ENCODE measurements at places on chromosomes 4 and X. TPM values are rescaled to one million over a fixed set of nuclear protein-coding genes. Genes with fewer than 3 reads are reported as not detected.

GRCh38 chr4:118814891-118815290 is 21.0 kb downstream of the SEC24D start:
- no peaks in the 10 kb centered on the region for H3K36me3 ChIP-seq
- no peaks in the 10 kb centered on the region for H3K27me3 ChIP-seq
- H3K4me1 ChIP-seq: peaks cover 46% of the 10 kb centered on the region
- peak overlapping the region; percentile 74 for H3K4me3 ChIP-seq
- peak; percentile 54 for DNase-seq

- H3K27me3 ChIP-seq: no peaks in the 10 kb centered on the region
- no peak overlapping the region for H3K27ac ChIP-seq
- H3K4me3 ChIP-seq: no peak overlapping the region
- DNase-seq: no peak
- no peaks in the 10 kb centered on the region for H3K4me1 ChIP-seq
- no peaks in the 10 kb centered on the region for H3K36me3 ChIP-seq
Measured at GRCh38 chrX:7709845-7710244, 133.1 kb upstream of the VCX start.

DNA sequence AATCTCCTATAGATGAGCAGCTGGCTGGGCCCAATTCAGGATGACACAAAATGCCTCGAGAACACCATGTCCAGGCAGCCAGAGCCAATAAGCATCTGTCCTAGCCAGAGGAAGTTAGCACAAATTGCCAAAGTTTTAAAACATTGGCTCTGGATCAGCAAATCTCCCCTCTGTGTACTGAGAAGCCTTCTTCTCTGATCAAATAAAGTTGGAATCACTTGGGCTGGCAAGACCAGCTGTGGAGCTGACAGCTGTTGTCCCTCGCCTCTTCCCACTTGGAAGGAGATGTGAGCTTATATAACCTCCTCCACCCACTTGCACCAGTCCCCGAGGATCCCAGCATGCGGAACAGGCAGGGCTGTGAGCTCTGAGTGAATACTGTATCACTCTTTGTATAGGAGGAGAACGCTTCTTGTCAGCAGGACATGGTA is 183.9 kb downstream of the OPHN1 start:
- H3K4me3 ChIP-seq: no peak overlapping the region
- H3K4me1 ChIP-seq: peaks cover 5% of the 10 kb centered on the region
- DNase-seq: peak; percentile 19

Gene TNIP2
- 25.4 TPM for total RNA-seq

GRCh38 chr4:173169428-173170181 is 994 bp downstream of the GALNT7 start:
- peak; percentile 71 for DNase-seq
- H3K36me3 ChIP-seq: no peaks in the 10 kb centered on the region
- H3K27ac ChIP-seq: no peak overlapping the region
- peak overlapping the region; percentile 94 for H3K4me3 ChIP-seq

DNA sequence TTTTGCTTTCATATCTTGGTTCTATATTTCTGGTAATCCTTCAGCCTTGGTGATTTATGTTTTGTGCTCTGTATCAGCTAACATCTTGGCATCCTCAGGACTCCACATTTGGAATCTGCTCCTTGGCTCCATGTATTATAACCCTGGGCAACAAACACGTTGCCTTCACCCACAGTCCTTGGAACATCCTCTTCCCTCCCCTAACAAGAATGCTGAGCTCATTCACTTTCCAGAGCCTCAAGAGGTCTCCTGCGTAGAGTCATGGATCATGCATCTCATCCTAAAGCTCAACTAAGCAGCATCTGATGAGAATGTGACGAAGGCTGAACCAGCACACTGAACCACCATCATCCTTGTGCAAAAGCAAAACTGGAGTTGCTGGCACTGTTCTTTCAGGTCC is 60.5 kb upstream of the C1GALT1C1 start:
- no peaks in the 10 kb centered on the region for H3K4me1 ChIP-seq
- H3K36me3 ChIP-seq: no peaks in the 10 kb centered on the region
- no peak for DNase-seq
- no peak overlapping the region for H3K4me3 ChIP-seq
- no peak overlapping the region for H3K27ac ChIP-seq
- H3K27me3 ChIP-seq: no peaks in the 10 kb centered on the region

Gene NPY1R
- total RNA-seq: 0.54 TPM

- H3K4me3 ChIP-seq: no peak overlapping the region
- DNase-seq: no peak
- H3K27ac ChIP-seq: no peak overlapping the region
- H3K27me3 ChIP-seq: peaks cover 1% of the 10 kb centered on the region
- H3K36me3 ChIP-seq: no peaks in the 10 kb centered on the region
Measured at GRCh38 chr4:122045533-122045932, 93.7 kb upstream of the TRPC3 start.

GRCh38 chr4:56653461-56654237 is 27.4 kb downstream of the HOPX start:
- H3K27ac ChIP-seq: no peak overlapping the region
- peaks cover 9% of the 10 kb centered on the region for H3K27me3 ChIP-seq
- H3K36me3 ChIP-seq: peaks cover 6% of the 10 kb centered on the region
- peaks cover 7% of the 10 kb centered on the region for H3K4me1 ChIP-seq

DNA sequence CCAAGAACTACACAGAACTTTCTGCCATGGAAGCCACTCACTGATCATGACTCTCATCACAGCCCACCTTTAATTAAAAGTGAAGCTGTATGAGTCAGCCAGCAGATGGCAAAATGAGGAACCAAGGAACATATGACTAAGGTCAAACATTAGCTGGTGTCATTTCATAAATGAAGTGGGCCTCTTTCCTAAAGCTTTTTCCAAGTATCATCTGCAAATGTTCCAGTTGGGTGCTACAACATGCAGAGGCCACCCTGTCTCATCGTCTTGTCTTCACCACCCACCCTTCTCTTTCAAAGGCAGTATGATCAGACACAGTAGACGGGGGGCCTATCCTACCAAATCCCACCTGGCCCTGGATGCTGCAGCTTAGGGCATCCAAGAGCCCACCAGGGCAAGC is 9.2 kb upstream of the EOLA1 start:
- no peaks in the 10 kb centered on the region for H3K4me1 ChIP-seq
- no peaks in the 10 kb centered on the region for H3K36me3 ChIP-seq
- H3K27me3 ChIP-seq: no peaks in the 10 kb centered on the region
- H3K27ac ChIP-seq: no peak overlapping the region

GRCh38 chr4:71303850-71304249 is 35.0 kb upstream of the SLC4A4 start:
- H3K4me3 ChIP-seq: no peak overlapping the region
- no peak for DNase-seq
- no peaks in the 10 kb centered on the region for H3K36me3 ChIP-seq
- H3K4me1 ChIP-seq: peaks cover 10% of the 10 kb centered on the region
- no peak overlapping the region for H3K27ac ChIP-seq

Gene CDKL2
- total RNA-seq: 1.6 TPM

Gene CDS1
- total RNA-seq: 1.3 TPM

- H3K27me3 ChIP-seq: peaks cover 6% of the 10 kb centered on the region
- peak overlapping the region; percentile 78 for H3K4me3 ChIP-seq
- no peak overlapping the region for H3K27ac ChIP-seq
- H3K36me3 ChIP-seq: no peaks in the 10 kb centered on the region
- DNase-seq: peak; percentile 85
Measured at GRCh38 chrX:150365051-150365989, 2.2 kb downstream of the MAMLD1 start.

DNA sequence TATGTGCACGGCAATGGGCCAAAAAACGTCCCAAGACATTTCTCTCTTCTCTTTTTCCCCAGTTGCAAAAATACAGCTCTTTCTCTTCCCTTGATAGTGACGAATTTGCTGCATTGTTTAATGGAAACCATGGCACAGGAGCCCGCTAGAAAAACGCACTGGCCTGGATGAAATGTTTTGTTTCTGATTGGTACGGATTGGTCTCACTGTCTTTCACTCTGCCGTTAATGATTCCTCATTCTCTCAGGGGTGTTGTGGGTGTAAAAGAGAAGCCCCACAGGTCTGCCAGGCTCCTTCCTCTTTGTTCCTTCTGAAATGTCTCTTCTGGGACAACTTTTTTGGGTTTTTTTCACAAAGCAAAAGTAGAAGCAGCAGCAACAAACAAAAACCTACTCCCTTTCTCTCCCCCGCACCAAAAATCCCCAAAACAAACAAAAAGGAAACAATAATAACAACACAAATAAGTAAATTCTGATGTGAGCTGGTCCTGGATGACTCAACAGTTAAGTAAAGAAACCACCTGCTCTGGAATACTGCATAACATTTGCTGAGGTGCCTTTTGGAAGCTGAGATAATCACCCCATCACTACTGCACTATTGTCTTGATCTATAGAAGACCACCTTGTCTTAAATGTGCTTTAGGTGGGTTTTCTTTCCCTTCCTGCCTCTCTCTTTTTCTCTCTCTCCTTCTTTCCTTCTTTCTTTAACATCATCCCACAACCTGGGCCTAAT is 89.8 kb downstream of the PLAC1 start:
- H3K27ac ChIP-seq: no peak overlapping the region
- DNase-seq: no peak
- no peak overlapping the region for H3K4me3 ChIP-seq
- H3K36me3 ChIP-seq: no peaks in the 10 kb centered on the region

Gene CDKL5
- total RNA-seq: 53.5 TPM

Gene VCX3B
- total RNA-seq: not detected
